WTC11 (cell line): ENCODE measurements at places on chromosomes 5 and 9.

DNA sequence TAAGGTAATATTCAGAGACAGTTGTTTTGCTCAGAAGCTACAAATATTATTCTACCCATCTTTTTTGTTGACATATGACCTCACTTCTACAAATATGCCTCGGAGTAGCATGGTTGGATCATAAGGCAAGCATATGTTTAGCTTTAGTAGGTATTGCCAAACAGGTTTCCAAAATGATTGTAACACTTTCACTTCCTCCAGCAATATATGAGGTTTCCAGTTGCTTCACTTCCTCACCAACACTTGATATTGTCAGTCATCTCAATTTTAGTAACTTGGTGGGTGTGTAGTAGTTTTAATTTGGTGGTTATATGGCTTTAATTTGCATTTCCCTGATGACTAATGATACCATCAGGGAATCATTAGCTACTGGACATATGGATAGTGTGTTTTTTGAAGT is 46.7 kb downstream of the TNFSF8 start:
- no peaks in the 10 kb centered on the region; the same call in 1 of the 2 replicates for H3K36me3 ChIP-seq
- H3K4me1 ChIP-seq, result peaks cover 11% of the 10 kb centered on the region
- no peak overlapping the region for H3K27ac ChIP-seq
- no peak overlapping the region for H3K4me3 ChIP-seq

- no peaks in the 10 kb centered on the region for H3K4me1 ChIP-seq
- peak overlapping the region; percentile 19; the same call in 1 of the 2 replicates for H3K27ac ChIP-seq
Measured at GRCh38 chr5:62432621-62433064, 20.1 kb downstream of the IPO11 start.

DNA sequence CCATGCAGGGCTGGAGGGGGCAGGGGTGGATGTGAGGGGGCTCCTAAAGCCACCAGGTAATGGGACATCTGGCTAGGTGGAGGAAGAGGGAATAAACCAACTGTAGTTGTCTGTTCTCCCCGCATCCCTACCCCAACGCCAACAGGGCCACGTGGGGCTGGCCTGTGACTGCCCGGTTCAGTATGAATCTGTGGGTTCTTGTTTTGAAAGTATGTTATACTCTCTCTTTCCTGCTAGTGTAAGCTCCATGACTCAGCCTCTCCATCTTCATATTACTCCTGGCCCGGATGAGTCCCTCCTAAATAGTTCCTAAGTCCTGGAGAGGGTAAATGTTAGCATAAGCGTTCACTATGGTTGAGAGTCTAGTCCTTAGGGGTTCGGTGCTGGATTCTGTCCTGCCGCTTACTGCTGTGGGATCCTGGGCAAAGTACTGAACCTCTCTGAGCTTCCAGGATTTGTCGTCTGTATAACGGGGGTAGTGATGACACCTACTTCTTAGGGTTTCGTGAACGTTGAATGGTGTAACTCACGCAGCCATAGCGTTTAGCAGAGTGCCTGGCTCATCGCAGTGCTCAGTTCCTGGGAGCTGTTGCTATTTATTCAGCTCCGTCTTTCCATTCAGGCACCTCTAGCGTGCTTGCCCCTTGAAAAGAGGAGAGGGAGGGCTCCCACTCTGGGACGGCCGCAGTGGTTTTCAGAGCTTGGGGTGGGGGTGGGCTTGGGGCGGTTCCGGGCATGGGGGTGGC is 28.8 kb downstream of the LHX2 start:
- H3K27me3 ChIP-seq, result peaks cover 86% of the 10 kb centered on the region
- peaks cover 7% of the 10 kb centered on the region; the same call in 1 of the 2 replicates for H3K4me1 ChIP-seq
- no peak for DNase-seq
- H3K4me3 ChIP-seq, result peak overlapping the region; percentile 63
- no peaks in the 10 kb centered on the region for H3K36me3 ChIP-seq

DNA sequence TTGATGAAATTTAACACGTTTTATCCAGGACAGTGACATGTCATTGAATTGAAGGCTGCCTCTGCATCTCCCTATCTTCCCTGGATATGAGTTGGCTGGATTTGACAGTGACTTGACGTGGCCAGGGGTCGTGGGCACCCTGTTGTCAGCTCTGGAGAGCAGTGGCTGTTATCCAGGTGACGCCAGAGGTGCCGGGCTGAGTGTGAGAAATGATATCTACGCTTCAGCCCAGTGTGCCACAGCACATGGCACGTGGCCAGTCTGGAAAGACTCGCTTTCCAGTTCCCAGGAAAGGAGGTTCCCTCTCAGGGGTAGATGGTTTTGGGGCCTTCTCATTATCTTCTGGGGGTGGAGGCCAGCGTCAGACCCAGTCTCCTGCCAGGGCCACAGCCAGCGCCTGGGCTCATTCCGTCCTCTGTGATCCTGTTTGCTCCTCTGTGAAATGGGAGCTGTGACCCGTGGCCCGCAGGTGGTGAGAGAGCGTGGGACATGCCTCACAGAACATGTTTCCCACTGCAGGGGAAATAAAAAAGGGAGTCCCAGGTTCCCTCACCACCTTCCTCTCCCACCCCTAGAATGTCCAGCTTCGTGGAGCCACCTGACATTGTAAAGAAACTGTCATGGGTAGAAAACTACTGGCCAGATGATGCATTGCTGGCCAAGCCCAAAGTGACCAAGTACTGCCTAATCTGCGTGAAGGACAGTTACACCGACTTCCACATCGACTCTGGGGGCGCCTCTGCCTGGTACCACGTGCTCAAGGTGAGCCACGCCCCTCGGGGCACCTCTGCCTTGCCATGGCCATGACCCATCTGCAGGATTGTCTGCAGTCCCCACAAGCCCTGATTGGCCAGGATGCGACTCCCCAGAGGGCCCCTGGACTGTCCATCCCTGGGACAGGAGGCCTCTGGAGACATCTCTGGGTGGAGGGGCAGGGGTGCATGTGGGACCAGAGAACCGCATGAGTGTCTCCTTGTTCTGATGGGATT is 76.5 kb downstream of the PHF2 start:
- H3K27ac ChIP-seq, result no peak overlapping the region
- DNase-seq, result peak; percentile 10
- H3K4me1 ChIP-seq, result no peaks in the 10 kb centered on the region

GRCh38 chr9:97425973-97426336 is 14.1 kb downstream of the TDRD7 start:
- H3K27me3 ChIP-seq, result no peaks in the 10 kb centered on the region
- H3K36me3 ChIP-seq, result no peaks in the 10 kb centered on the region
- H3K4me3 ChIP-seq, result no peak overlapping the region
- no peak overlapping the region for H3K27ac ChIP-seq

DNA sequence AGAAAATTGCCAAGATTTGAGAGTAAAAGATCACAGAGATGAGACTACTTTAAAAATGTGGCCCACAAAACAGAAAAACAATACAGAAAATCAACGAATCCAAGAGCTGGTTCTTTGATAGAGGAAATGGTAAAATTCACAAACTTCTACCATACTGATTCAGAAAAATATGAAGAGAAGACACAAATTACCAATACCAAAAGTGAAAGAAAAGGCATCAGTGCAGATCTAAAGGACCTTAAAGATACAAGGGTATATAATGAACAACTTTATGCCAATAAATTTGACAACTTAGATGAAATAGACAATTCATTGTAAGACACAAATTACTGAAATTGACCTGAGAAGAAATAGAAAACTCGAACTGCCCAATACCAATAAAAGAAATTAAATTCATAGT is 24.4 kb upstream of the SLC1A1 start:
- 0 out of 2 replicates have a peak, but pooled peaks cover 2% of the 10 kb centered on the region for H3K4me1 ChIP-seq
- H3K4me3 ChIP-seq, result no peak overlapping the region
- H3K36me3 ChIP-seq, result peaks cover 15% of the 10 kb centered on the region
- no peak for DNase-seq
- no peaks in the 10 kb centered on the region; the same call in 1 of the 2 replicates for H3K27me3 ChIP-seq
- H3K27ac ChIP-seq, result no peak overlapping the region

DNA sequence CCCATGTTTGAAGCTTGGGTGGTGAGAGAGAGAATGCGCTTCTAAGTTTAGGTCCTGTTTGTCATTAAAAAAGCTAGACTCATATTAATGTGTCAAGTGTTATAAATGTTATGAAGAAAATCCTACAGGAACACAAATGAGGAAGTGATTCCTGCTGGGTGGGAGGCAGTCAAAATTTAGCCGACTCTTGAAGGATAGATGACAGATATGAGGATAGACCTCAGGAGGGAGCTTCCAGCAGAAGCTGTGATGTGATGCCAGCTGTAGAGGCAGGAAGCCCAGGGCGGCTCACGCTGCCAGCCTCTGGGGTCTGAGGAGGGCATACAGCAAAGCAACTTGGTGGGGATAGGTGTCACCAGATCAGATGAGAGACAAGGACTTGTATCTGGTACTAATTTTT is 74.7 kb upstream of the ADAMTS16 start:
- no peak overlapping the region for H3K27ac ChIP-seq
- no peak for DNase-seq
- peaks cover 11% of the 10 kb centered on the region for H3K36me3 ChIP-seq
- H3K4me1 ChIP-seq, result peaks cover 18% of the 10 kb centered on the region
- no peak overlapping the region for H3K4me3 ChIP-seq

GRCh38 chr5:103981592-103981991 is 419.0 kb upstream of the NUDT12 start:
- no peaks in the 10 kb centered on the region for H3K27me3 ChIP-seq
- no peak for DNase-seq
- no peaks in the 10 kb centered on the region for H3K4me1 ChIP-seq
- no peak overlapping the region for H3K4me3 ChIP-seq
- no peaks in the 10 kb centered on the region for H3K36me3 ChIP-seq

GRCh38 chr9:134165357-134166315 is 1.3 kb upstream of the RNU6ATAC start:
- peaks cover 8% of the 10 kb centered on the region; the same call in 1 of the 2 replicates for H3K4me1 ChIP-seq
- H3K36me3 ChIP-seq, result peaks cover 11% of the 10 kb centered on the region
- H3K27ac ChIP-seq, result no peak overlapping the region
- DNase-seq, result no peak
- H3K27me3 ChIP-seq, result no peaks in the 10 kb centered on the region; the same call in 1 of the 2 replicates

GRCh38 chr9:91182429-91183225 is 179.1 kb downstream of the AUH start:
- no peaks in the 10 kb centered on the region for H3K4me1 ChIP-seq
- H3K27ac ChIP-seq, result no peak overlapping the region
- H3K36me3 ChIP-seq, result no peaks in the 10 kb centered on the region
